ENCODE measurements at places on chromosomes 5 and 9.
A peak's percentile ranks its signal among the peaks of the same experiment; 100 is the strongest.

DNA sequence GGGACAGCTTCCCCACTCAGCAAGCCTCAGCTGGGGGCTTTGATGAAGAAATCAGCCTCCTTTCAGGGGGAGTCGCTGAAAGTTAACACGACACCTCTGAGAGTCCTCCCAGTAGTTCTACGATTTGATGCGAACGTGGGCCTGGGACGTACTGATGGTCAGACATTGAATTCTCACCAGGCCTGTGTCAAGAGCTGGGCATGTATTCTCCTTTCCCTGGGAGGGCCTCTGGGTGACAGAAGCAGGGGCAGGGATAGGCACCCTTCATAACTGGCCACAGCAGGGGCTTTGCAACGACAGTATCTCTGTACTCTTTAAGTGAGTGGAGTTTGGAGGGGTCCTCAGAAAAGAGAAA, 15.6 kb upstream of the COL5A1 start:
- no peak for DNase-seq

- no peak for DNase-seq
Measured at GRCh38 chr5:111262153-111262552, 38.0 kb downstream of the CAMK4 start.

- peak; percentile 94 for DNase-seq
Measured at GRCh38 chr5:60944904-60945812, at the start of the genes ERCC8 and NDUFAF2. Gene ERCC8, minus strand, starts transcription at chr5:60945070. Its CDS starts 62 bp downstream, at chr5:60945008. Gene NDUFAF2, plus strand, starts transcription at chr5:60945205. Its CDS starts 51 bp downstream, at chr5:60945256.

DNA sequence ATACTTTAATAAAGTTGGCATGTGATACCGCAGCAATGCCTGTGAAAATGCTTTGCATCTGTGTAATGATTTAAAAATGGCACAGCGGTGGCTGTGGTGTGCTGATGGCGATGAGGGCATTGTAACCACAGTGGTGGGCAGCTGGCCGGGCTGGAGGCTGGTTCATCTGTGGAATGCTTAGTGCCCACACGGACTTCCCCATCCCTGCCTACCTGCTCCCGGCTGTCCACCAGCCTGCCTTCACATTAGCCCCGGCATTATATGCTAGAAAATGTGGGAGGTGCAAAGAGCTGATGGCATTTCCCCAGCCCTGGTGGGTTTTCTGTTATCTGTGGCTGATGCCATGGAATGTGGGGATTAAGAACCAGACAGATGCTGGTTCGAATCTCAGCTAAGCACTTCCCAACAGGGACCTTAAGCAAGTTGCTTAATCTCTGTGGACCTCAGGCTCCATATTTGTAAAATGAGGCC, 2.9 kb upstream of the NDST1 start:
- DNase-seq: no peak

DNA sequence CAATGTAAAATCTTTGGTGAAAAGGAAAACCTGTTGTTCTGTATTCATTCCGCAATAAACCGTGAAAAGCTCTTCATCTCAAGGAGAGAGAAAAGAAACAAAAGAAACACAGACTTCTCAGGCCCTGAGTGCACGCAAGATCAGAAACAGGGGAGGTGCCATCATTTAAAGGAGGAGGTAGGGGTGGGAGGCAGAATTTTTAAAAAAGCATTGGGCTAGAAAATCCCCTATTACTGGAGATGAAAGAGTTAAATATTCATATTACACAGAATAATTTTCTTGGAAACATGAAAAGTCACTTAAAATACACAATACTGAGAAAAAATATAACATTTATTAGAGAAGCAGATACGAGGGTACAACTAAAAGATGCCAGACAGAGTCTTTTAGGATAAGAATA, 56.3 kb downstream of the USP20 start:
- no peak for DNase-seq

GRCh38 chr9:91421971-91422757, 1.5 kb downstream of the NFIL3 start:
- DNase-seq: peak; percentile 45

Measured in GM20000 (cell line).